ENCODE measurements at places on chromosomes 7 and 10.

DNA sequence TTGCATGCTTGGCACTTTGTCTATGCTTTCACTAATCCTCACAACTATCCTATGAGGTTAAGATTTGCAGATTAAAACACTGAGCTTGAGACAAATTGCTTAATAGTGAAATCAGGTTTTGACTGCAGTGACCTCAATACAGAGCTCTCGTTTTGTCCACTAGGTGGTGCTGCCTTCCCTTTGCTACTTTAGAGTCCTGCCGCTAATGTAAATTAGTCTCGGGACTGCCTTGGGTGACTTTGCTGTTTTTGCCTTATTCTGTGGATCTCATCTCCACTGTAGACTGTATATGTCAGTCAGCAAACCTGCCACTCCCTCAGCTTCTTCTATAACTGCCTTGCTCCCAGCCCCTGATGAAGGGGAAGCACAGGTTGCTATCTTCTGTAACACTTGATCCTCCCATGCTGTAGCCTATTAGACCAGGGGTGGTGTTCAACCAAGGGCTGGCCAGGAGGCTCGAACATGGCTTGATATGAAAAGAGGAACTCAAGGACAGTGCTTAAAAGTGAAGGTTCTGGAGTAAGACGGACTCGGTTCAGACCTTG, 26.0 kb downstream of the ASB4 start:
- DNase-seq = peak; percentile 0

- no peak for DNase-seq
Observed at GRCh38 chr10:13634207-13634606, 47.4 kb downstream of the PRPF18 start.

DNA sequence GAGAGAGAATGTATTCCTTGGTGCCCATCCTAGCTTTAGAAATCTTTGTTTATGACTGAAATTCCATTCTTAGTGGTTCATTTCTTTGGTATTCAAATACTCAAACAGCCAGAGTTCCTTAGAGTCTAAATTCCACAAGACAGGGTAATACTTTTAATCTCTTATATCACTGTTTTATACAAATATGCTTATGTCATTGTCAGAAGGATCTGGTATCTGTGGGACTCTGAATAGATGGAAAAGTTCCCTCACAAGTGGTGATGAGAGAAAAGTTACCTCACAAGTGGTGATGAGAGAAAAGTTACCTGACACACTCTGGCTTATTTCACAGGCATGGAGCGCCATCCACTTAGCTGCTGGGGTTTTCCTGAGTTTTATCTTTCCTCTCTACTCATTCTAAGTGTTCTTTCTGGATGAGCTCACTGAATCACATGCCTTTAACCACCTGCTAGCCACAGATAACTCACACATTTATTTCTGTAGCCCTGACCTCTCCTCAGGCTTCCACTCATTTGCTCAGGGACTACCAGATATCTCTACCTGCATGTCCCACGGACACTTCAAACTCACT, 784.0 kb downstream of the SUGCT start:
- DNase-seq = no peak

GRCh38 chr10:4151466-4151865, 366.5 kb upstream of the KLF6 start:
- no peak for DNase-seq

GRCh38 chr10:2887391-2888070, 179.8 kb upstream of the PFKP start:
- no peak for DNase-seq

DNA sequence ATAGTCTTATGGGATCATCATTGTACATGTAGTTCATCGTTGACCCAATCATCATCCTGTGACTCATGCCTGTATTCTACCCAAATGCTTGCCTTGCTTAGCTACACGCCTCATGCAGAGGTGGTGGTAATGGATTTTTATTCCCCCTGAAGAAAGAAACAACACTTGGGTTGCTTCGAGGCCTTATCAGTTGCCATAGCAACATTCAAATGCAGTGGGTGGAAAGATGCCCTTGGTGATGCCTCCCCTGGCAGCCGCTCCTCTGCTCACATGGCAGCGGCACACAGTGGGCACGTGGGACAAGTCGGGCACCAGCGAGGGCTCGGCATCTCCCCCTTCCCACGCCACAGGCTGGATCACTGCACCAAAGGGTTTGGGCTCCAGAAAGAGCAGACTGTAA, 54.0 kb upstream of the NMT2 start:
- no peak for DNase-seq
